ENCODE measurements at places on chromosomes 5 and 9. TPM values are rescaled to one million over a fixed set of nuclear protein-coding genes. Genes with fewer than 3 reads are reported as not detected.

The GRXCR2 gene
- total RNA-seq = not detected

The NSUN2 gene
- 48.9 TPM for total RNA-seq

The GPR150 gene
- not detected for total RNA-seq

The ENTREP1 gene
- 6.7 TPM for total RNA-seq

The SLC6A19 gene
- total RNA-seq = not detected

The C5orf63 gene
- total RNA-seq = 3.6 TPM

The CORO2A gene
- 2.3 TPM for total RNA-seq

The C9orf153 gene
- 0.79 TPM for total RNA-seq

The EMB gene
- total RNA-seq = 19.6 TPM

The RNF183 gene
- 0.20 TPM for total RNA-seq

The FOXD4L6 gene
- total RNA-seq = not detected

The MARCOL gene
- total RNA-seq = not detected

The HAPLN1 gene
- 1.6 TPM for total RNA-seq

The SCGB3A1 gene
- total RNA-seq = not detected

The TLX3 gene
- total RNA-seq = not detected

The GPR151 gene
- not detected for total RNA-seq

The RGP1 gene
- 8.8 TPM for total RNA-seq

The DMRT3 gene
- not detected for total RNA-seq

The PCDHB16 gene
- 2.5 TPM for total RNA-seq

The LHX3 gene
- 0.10 TPM for total RNA-seq

The TMC1 gene
- 0.69 TPM for total RNA-seq

Data from skin of body (tissue), 3 donors.